ENCODE measurements at places on chromosomes 13 and 19.

- no peak for DNase-seq
Observed at GRCh38 chr13:52737451-52737850, 2.2 kb downstream of the CNMD start.

DNA sequence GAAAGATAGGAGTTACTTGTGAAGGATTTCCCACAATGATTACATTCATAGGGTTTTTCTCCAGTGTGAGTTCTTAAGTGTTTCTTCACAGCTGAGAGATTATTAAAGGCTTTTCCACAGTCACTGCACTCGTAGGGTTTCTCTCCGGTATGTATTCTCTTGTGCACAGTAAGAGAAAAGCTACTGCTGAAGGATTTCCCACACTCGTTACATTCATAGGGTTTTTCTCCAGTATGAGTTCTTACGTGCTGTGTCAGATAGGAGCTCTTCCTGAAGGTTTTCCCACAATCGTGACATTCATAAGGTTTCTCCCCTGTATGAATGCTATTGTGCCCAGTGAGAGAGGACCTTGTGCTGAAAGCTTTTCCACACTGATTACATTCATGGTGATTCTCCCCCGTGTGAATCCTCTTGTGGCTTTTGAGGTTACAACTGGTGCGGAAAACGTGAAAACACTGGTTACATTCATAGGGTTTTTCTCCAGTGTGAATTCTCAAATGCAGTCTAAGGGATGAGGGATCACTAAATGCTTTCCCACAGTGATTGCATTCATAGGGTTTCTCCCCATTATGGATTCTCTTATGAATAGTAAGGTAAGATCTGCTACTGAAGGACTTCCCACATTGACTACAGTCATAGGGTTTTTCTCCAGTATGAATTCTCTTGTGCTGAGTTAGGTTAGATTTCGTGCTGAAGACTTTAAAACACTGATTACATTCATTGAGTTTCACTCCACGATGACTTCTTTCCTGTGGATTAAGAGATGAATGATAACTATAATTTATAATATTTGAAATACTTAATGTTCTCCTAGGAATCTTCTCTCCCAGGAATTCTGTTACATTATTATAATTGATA, 20.6 kb downstream of the ZNF558 start:
- peak; percentile 30 for DNase-seq

- DNase-seq = peak; percentile 83
Observed at GRCh38 chr13:44237881-44238421, 135.7 kb upstream of the SERP2 start.

- no peak for DNase-seq
Observed at GRCh38 chr19:29855087-29855486, 43.3 kb downstream of the CCNE1 start.

DNA sequence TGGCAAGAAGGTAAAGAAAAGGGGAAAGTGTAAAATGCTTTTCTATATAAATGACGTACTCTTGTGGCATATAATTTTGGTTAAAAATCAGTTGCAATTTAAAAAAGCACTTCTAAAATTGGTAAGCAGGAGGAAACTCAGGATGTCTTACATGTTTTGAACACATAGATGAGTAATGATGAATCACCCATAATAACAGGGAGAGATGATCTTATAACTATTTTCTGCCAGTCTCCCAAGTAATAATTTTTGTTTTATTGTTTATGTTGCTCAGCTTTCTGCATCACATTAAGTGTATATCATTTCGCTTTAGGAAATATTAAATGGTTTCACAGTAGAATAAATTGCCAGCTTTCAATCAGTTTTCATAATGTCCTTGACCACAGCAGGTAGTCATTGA, 1430.7 kb upstream of the PCDH20 start:
- DNase-seq = peak; percentile 40

Data from fibroblast of mammary gland (primary cell).